ENCODE measurements at places on chromosomes 7 and 10. TPM values are rescaled to one million over a fixed set of nuclear protein-coding genes. Genes with fewer than 3 reads are reported as not detected.

GRCh38 chr10:103280506-103280905 lies 3.6 kb downstream of the INA start:
- H3K27me3 ChIP-seq: peaks cover 73% of the 10 kb centered on the region
- H3K27ac ChIP-seq: no peak overlapping the region
- H3K4me3 ChIP-seq: no peak overlapping the region
- H3K36me3 ChIP-seq: no peaks in the 10 kb centered on the region

- H3K27ac ChIP-seq: no peak overlapping the region
- DNase-seq: no peak
- no peaks in the 10 kb centered on the region for H3K36me3 ChIP-seq
- peaks cover 13% of the 10 kb centered on the region for H3K27me3 ChIP-seq
Observed at GRCh38 chr7:1607696-1608095, 37.9 kb upstream of the PSMG3 start.

DNA sequence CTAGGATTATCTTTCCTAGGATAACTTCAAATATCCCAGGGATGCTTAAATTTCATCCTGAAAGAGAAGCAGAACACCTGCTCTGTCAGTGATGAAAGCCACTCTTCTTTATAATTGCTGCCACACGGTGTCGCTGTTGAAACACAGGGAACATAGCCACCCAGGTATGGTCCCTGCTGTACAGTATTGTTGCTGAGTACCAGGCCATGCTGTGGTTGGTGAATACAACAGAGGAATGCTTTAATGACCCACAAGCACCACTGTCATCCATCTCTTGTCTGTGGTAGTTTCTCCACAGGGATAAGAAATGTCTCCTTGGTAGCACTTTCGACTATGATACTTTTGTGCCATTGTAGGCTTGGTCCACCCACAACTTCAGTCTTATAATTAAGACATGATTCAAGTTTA lies 70.6 kb upstream of the STARD3NL start:
- peaks cover 29% of the 10 kb centered on the region for H3K27me3 ChIP-seq
- no peak overlapping the region for H3K27ac ChIP-seq
- H3K4me1 ChIP-seq: peaks cover 2% of the 10 kb centered on the region
- peak; percentile 49 for DNase-seq
- no peaks in the 10 kb centered on the region for H3K36me3 ChIP-seq

GRCh38 chr7:136528329-136528728 lies 340.1 kb upstream of the CHRM2 start:
- H3K27me3 ChIP-seq: no peaks in the 10 kb centered on the region
- H3K27ac ChIP-seq: no peak overlapping the region
- no peak overlapping the region for H3K4me3 ChIP-seq

DNA sequence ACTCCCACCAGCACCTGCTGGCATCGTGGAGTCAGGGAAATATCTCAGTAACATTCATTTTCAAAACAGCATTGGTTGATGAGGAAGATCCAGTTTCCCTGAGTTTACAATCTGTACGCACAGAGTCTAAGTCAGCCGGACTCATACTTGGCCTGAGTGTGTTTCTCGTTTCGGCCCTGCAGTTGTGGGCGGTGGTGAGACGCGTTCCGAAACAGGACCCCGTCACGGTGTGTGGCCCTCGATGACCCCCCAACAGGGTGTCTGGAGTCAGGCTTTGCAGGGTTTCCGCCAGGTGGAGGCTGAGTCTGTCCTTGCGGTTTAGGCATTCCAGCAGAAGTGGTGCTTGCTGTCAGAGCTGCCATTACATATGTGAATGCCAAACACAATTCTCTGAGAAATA lies 317.5 kb downstream of the DNAJB6 start:
- H3K36me3 ChIP-seq: no peaks in the 10 kb centered on the region
- no peaks in the 10 kb centered on the region for H3K27me3 ChIP-seq
- peaks cover 3% of the 10 kb centered on the region for H3K4me1 ChIP-seq
- H3K27ac ChIP-seq: no peak overlapping the region
- no peak for DNase-seq

The IKZF5 gene
- total RNA-seq: 18.5 TPM

The ITGB1 gene
- total RNA-seq: 77.8 TPM

All from activated naive CD8-positive, alpha-beta T cell treated with anti-CD3 and anti-CD28 coated beads, Interleukin-2, amount 10 ng/mL, durations not matched to agents 7 days and 5 days (primary cell).